GM03348 (cell line): ENCODE measurements at places on chromosomes 3 and 15.
A peak's percentile ranks its signal among the peaks of the same experiment; 100 is the strongest.

DNA sequence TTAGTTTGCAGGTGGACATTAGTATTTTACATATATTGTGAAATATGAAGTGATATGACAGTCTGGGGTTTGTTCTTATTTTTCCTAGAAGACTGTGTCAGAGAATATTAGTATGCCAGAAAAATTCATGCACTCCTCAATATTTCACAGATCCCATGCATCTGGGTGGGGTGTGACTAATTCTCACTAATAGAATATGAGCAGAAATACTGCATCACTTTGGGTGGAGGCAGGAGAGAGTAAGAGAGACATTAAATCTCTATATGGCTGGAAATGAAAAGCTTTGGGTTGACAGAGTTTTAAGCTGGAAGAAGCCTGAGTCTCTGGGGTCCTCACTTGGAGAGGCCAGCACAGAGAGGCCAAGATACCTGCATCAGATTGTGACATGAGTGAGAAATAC lies 101.3 kb upstream of the DPH6 start:
- DNase-seq, result no peak

DNA sequence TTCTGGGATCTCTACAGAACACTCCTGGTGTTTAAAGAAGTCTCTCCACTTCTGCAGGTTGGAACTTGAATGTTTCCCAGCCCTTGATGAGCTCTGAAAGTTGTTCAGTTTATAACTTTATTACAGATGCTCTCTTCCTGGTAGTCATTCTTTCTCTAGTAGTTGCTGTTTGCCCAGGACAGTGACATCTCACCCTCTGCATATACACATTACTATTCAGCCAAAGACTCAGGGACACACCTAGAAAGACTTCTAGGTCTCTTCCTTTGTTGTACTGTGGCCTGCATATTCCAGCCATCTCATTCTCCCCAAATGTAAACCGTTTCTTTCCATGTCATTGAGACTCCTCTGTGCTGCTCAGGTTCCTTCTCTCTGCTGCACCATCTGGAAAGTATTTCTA lies 76.7 kb downstream of the MITF start:
- DNase-seq, result no peak

DNA sequence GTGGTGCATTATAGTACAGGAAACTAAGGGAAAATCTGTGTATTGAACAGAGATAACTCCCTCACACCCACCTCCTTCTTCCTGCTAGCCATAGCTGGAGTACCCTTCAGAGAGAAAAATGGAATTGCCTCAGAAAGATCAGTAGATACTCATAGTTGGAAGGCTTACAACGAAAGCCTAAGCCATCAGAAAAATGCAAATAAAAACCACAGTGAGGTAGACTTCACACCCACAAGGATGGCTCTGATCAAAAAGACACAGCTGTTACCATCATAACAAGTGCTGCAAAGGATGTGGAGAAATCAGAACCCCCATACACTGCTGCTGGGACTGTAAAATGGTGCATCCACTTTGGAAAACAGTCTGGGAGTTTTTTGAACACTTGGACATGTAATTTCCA lies 7.4 kb upstream of the DLG1 start:
- DNase-seq, result peak; percentile 60

- DNase-seq, result no peak
Observed at GRCh38 chr3:148149556-148149955, 548.1 kb upstream of the AGTR1 start.

DNA sequence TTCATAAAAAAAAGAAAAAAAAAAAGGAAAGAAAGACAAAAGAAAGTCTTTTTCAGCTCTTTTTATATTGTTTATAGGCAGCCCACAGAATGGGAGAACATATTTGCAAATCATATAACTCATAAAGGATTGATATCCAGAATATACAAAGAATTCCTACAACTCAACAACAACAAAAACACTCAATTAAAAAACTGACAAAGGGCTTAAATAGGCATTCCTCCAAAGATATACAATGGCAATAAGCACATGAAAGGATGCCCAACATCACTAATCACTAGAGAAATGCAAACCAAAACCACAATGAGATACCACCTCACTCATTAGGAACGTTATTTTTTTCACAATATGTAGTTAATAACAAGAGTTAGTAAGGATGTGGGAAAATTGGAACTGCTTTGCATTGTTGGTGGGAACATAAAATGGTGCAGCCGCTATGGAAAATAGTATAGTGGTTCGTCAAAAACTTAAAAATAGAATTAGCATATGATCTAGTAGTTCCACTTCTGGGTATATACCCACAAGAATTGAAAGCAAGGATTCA lies 54.2 kb upstream of the CMTM8 start:
- no peak for DNase-seq

GRCh38 chr3:99780749-99781148 lies 36.9 kb upstream of the CMSS1 start:
- peak; percentile 37 for DNase-seq

- peak; percentile 38 for DNase-seq
Observed at GRCh38 chr15:44194323-44195150, 534 bp downstream of the FRMD5 start.

- DNase-seq, result no peak
Observed at GRCh38 chr15:25640381-25640780, 201.6 kb upstream of the UBE3A start.
